Adipose tissue (tissue), 3 donors: ENCODE measurements at places on chromosomes 5 and 9. TPM values are rescaled to one million over a fixed set of nuclear protein-coding genes. Genes with fewer than 3 reads are reported as not detected.

TMEM171 gene
- not detected for polyA plus RNA-seq

LECT2 gene
- polyA plus RNA-seq, result not detected

GHR gene
- polyA plus RNA-seq, result 108 TPM

PCDHA1 gene
- not detected for polyA plus RNA-seq

FIBCD1 gene
- 0.18 TPM for polyA plus RNA-seq
